Lung (tissue), 17 donors: ENCODE measurements at places on chromosomes 1 and 21.

GRCh38 chr1:246503341-246503740 is 3.7 kb downstream of the SMYD3 start:
- DNase-seq: no peak

GRCh38 chr1:61743716-61744580 is 1.7 kb downstream of the PATJ start:
- no peak for DNase-seq

DNA sequence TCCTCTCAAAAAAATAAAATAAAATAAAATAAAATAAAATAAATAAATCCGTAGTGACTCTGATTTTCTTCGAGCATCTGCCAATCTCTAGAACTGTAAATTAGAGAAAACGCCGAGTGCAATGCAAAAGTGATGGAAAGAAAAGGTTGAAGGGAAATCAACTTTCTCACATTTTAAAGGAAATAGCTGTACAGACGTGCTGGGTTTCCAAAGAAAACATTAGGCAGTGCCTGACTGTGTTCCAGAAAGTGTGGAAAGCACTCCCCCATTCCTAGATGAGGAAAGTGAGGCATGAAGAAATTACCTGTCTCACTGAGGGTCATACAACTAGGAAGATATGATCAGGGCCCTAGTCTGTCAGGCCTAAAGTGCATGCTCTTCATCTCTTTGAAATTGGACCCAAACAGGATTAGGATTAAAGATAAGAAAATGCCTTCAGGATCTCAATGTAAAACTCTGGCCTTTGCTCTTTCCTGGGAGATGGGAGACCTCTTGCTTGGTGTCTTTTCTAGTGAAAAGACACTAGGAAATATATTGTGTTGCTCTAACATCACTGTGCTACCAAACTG is 1.8 kb upstream of the PTPN14 start:
- no peak for DNase-seq

DNA sequence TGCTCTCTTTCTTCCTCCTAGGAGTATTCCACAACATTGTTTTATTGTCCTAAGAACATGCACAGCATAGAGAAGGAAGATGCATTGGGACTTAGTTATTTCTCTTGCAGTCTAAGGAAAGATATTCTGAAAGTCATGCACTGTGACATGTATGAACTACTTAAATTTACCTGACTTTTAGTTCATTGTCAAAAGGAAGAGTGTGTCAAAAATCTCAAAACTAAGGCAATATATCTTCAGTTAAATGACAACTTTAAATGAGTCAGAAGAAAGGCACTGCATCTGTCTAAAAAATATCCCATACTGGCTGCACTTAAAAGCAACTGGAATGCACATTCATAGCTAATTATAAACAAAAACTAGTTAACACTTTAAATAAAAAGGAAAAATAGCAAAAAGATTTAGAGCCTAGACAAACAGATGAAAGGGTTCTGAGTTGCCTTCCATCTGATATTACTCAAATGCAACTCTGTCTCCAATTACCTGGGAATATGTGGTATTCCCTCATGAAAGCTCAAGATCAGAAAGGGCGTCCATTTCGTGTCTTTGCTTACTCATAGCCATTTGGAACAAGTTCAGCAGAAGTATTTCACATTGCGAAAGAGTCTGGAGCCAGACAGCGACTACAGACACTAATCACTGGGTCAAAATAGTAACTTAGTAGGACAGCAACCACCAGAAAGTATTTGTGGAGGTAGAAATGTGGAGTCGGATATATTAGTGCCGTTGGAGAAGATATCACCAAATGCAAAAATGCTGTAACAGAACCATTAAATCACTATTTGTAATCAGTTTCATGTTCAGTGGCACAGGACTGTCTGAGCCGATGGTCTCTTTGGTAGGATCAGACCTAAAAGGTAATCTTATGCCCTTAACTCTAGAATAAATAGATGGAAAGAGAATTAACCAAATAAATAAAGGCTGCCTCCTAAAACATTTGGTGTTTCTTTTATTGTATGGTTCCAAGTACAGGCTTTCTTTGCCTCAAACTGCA is 225.7 kb downstream of the GREM2 start:
- peak; percentile 58 for DNase-seq

GRCh38 chr1:65247419-65248359 is 61.7 kb upstream of the DNAJC6 start:
- peak; percentile 81 for DNase-seq

GRCh38 chr1:83011265-83011664 is 987.7 kb downstream of the TTLL7 start:
- no peak for DNase-seq

DNA sequence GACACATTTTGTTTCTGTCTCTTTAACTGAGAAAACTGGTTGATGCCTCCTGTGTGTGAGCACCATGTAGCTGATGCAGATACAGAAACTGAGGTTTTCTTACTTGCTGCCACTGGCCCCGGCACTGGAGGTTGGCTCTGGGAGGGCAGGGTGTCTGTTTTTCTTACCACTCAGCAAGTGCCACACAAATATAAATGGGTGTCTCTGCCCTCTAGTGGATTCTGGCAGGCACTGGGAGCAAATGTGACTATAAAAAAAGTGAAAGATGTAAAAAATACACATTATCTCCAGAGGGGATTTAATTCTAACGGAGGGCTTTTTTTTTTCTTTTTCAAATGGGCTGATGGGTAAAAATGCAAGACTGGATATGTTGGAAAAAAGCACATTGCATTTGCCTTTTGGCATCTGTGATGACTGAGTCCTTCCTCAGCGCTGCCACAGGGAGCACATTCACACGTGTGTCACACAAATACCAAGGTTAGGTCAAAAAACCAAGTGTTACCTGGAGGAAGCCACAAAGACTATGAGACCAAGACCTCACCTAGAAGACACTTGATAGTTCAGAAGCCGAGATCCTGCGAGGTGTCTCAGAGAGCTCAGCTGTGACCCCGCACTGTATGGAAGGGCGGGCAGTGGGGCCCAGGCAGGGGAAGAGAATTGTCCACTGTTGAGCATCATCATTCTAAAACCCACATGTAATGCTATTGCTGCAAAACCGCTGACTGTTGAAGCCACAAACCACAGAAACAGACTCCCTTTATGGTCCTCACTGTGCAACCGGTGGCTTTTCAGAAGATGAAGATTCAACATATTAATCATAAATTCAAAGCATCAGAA is 18.9 kb downstream of the PGBD2 start:
- DNase-seq: peak; percentile 34

GRCh38 chr21:36065497-36066036 is 4.3 kb upstream of the CBR1 start:
- peak; percentile 22 for DNase-seq

DNA sequence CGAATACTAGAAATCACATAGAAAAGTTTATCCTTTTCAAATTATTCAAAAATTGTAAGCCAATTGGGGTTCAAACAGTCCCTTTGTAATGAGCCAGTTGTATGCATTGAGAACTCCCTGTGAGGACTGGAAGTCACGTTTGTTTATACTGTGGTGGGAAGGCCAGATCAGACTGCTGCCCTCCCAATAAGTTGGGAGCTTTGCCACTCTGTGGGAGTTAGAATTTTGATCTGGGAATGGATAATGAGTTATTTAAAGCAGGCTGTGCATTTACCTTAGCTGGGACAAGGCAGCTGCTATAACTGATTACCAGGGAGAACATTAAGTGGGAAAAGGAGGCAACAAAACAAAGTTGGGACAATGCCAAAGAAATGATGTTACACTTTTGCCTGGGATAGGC is 178.8 kb downstream of the SDCCAG8 start:
- DNase-seq: no peak

- DNase-seq: no peak
Measured at GRCh38 chr1:211811848-211812247, 18.7 kb downstream of the LPGAT1 start.

- DNase-seq: no peak
Measured at GRCh38 chr1:183106166-183106565, 79.9 kb upstream of the LAMC2 start.

- peak; percentile 19 for DNase-seq
Measured at GRCh38 chr21:30990514-30991262, 47.6 kb downstream of the KRTAP19-8 start.

DNA sequence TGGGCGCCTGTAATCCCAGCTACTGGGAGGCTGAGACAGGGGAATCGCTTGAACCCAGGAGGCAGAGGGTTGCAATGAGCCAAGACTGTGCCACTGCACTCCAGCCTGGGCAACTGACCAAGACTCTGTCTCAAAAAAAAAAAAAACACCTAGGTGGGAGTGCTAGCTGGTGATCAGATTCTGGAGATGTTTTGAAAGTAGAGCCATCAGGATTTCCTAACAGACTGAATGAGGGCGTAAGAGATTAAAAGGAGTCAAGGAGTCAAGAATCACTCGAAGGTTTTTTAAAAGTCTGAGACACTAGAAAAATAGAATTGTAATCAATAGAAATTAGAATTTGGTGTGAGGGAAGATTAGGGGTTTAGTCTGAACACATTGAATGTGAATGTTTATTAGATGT is 73.8 kb downstream of the HSF2BP start:
- DNase-seq: no peak

DNA sequence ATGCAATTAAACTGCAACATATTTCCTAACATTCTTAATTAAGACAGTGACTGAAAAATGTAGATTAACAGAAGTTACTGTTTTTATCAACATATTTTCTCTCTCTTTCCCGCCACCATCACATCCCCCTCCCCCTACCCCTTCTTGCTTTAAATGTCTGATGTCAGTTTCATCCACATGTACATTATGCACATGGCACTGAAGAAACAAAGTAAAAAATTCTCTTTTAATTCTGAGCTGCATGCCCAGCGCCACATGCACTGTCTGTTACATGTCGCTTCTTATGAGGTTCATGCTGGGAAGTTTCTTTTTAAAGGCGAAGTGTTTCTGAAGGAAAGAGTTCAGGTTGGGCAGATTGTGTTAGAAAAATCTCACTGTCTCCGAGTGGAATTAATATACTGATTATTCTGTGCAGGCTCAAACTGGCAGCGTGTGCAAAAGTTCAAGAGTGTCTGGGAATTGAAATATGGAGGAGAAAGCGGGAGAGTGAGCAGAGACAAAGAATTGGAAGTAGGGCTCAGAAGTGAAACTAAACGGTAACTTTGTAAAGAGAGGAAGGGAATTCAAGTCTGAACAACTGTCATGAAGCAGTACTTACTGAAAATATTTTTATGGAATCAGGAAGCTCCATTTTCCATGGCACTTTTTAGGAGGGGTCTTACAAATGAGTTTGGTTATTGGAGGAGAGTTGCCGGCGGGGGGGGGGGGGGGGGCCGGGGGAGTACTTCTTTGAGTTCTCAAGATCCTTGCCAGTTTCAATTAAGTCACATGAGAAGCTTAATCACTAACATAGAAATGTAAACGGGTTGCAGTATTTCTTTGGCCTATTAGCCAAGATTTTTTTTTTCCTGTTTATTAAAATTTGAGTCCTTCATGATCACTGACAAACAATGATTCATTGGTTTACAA is 217.6 kb downstream of the SDCCAG8 start:
- DNase-seq: peak; percentile 81

DNA sequence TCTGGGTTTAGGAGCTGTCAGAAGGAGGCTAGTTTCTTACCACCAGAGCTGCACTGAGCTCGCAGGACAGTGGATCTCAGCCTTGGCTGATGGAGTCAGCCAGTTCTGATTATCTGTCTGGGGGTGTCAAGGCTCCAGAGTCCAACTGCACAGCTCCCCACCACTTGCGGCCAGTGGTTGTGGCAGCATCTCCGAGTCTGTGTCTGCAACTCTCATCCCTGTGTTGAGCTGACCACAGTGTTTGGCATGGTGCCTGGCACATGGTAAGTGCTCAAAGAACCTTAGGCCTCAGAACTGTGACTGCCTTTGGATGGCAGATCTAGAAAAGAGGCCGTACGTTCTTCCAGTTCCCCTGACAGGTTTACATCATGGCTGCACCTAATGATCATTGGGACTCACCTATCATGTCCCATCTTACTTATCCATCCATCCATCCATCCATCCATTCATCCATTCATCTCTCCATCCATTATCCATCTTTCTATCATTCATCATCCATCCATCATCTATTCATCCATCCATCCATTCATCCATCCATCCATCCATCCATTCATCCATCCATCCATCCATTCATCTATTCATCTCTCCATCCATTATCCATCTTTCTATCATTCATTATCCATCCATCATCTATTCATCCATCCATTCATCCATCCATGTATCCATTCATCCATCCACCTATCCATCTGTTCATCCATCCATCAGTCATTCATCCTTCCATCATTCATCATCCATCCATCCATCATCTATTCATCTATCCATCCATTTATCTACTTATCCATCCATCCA is 114.5 kb downstream of the CRYAA start:
- no peak for DNase-seq

- no peak for DNase-seq
Measured at GRCh38 chr21:33046455-33046854, 20.7 kb downstream of the OLIG2 start.

GRCh38 chr1:190579552-190580193 is 102.0 kb upstream of the BRINP3 start:
- no peak for DNase-seq

- no peak for DNase-seq
Measured at GRCh38 chr1:183891158-183891856, 86.4 kb downstream of the RGL1 start.

GRCh38 chr1:119108988-119109387 is 31.5 kb downstream of the WARS2 start:
- no peak for DNase-seq
